Femur (tissue), 1 donor: ENCODE measurements at places on chromosomes 2 and 18.

- DNase-seq = no peak
Measured at GRCh38 chr2:12762976-12763375, 46.2 kb downstream of the TRIB2 start.

DNA sequence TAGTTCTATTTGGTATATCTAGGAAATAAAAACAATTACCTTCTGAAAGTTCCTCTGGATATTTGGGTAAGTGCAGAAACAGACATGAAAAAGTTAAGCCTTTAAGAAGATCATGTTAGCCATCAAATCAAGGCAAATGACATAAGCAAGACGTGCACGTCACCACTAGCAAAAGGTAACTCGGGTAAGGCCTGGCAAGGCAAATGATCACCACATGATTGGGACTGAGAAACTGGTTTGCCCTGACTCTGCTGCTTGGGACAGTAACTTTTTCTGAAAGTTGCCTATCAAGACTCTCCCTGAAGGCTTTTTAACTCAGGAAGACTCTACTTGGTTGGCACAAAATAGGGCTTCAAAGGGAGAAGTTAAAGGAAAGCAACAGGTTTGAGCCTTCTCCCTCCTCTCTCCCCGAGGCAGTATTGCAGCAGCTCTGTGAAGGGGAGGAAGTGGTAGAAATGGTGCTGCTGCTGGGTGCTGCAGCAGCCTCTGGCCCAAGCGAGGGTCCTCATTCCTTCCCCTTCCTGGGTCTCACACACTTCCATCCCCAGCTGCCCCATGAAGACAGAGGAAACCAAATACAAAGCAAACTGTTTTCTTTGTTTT is 17.1 kb upstream of the TMEM237 start:
- no peak for DNase-seq

GRCh38 chr2:178954049-178954448 is 95.9 kb downstream of the CCDC141 start:
- no peak for DNase-seq

- DNase-seq = no peak
Measured at GRCh38 chr2:170177950-170178781, at the start of gene MYO3B. TSS of gene MYO3B (plus strand) at chr2:170178147. CDS start at chr2:170178288, 141 bp downstream.

DNA sequence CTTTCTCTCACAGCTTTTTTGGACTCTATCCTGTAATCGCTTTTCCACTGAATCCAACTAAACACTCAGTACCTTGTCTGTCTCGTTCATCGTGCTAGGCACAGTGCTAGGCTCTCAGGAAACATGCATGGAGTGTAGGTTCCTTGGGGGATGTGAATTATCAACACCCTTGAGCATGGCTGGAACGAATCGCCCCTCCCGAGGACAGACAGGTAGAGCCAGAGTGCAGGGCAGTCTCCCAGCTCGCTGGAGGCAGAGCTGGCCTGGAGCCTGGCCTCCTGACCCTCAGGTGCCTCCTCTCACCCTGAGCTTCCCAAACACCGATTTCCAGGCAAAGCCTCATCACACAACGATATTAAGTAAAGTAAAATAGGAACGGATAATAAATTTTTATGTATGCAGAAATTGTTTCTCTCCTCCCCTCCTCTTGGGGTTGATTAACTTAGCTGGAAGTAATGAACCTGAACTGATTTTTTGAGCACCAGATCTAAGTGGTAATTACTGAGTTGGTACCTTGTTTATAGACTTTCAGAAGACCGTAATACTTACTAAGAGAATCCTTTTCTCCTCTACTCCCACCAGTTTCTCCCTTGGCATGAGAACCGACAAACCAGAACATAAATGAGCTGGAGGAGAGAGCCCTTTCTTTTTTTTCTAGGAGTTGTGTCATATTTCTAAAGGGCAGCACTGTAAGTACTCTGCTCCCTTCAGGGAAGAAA is 90.5 kb downstream of the MSH2 start:
- DNase-seq = no peak

DNA sequence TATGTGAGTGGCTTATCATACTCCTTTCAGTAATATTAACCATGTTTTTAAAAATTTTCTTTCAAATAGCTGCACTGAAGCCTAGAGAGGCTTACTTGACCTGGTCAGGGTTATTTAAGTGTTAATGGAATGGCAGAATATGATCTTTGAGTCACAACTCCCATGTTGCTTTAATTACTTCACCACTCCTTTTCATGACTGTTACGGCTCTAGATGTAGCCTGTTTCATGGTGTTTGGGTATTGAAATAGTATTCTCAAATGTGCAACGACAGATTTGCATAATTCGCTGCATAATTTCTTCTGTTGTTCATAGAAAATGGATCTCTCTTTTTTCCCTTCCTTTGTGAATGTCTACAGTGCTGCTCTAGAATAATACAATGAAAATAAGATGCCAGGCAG is 51.6 kb upstream of the PLA2R1 start:
- DNase-seq = no peak

DNA sequence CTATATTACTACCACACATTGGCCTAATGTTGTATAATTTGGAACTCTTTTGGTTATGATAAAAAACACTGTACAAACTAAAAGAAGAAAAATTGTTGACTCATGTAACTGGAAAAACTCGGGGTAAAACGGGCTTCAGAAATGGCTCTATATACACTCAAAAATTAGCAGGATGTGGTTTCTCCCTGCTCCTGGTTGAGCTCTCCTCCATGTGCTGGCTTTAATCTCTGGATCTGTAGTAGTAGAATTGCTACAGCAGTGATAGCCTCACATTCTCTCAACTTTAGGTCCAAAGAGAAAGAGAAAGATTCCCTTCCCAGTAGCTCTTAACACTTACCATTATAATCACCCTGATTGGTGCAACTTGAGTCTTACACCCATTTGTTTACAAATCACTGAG is 274.9 kb upstream of the GALNT5 start:
- no peak for DNase-seq

DNA sequence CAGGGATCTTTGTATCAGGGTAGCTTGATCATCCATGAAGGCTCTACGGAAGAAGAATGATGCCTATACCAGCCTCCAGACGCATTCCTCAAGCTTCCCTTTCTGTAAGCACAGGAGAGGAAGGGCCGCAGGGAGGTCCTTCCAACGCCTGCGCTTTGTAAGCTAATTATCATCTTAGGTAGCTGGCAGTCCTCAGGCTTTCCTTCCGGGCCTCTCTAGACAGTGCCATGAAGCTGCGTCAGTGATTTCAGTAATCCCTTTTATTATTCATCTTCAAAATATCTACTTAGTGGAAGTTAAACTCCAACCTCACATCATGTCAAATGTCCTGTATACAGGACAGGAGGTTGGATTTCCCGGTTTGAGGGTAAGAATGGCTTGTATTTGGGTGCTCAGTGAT is 92.3 kb downstream of the ETAA1 start:
- no peak for DNase-seq

DNA sequence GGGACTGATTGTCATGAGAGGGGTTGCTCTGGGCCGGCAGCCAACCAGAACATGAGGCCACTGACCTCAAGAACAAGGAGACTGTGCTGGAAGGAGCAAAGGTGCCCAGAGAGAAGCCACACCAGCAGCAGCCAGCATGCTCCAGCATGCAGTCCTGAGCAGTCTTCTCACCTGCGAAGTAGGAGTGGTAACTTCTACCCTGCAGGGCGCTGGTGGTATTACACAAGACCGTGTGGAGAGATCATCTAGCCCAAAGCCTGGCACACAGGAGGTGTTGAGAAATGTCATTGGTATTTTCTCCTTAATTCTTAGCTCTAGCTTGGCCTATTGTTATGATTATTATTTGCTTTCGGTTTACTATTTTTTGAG is 132.7 kb downstream of the TSN start:
- no peak for DNase-seq

DNA sequence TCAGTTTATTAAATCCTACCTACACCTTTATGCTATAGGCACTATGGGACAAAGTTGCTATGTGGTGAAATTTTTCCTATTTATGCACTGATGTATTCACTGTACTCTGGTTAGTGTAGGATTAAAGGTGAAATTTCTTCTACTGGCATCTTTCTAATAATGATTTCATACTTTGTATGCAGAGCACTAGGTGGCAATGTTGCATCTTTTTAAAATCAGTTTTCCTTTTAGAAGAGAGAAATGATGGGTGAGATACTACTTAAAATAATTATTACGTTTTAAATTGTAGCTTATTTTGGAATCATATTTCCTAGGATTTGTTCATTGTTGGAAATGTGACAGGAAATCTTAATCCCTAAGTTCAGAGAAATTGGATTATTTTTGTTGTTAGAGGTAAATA is 150.9 kb downstream of the CD8B2 start:
- DNase-seq = no peak

GRCh38 chr2:134711692-134712091 is 7.1 kb downstream of the TMEM163 start:
- no peak for DNase-seq

- no peak for DNase-seq
Measured at GRCh38 chr2:215680605-215681598, 245.0 kb upstream of the FN1 start.

DNA sequence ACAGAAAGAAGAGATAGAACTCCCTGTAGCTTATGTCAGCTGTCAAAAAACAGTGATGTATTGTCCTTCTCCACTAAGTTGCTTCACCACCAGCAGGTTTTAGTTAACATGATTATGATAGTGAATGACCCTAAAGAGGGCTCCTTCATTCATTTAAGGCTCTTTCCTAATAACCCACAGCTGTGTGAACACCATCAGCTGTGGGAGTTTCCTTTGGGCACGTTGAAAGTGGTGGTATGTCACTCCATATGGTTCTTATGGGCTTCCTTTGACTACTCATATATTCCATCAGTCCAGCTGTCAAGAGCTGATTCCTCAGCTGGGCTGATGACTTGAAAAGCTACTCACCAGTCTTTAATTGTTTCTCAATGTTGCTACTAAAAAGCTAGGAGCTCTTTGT is 210.3 kb downstream of the UBE2E3 start:
- no peak for DNase-seq

- DNase-seq = no peak
Measured at GRCh38 chr18:44392933-44393332, 287.8 kb upstream of the SETBP1 start.

DNA sequence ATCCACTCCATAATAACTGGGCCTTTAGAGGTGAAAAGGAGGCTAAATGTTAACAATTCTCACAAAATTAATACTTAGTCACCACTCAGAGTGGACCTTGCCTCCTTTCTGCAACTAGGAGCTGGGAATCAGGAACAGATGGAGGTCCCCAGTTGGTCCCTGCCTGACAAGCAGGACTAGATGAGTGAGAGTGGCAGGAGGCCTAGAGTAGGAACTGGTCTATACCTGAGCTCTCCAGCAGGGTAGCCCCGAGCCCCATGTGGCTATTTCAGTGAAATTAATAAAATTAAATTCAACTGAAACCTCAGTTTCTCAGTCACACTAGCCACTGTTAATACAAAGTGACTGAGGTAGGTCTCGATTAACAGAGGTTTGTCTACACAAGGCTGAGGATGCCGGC is 150.5 kb downstream of the MYO5B start:
- no peak for DNase-seq

DNA sequence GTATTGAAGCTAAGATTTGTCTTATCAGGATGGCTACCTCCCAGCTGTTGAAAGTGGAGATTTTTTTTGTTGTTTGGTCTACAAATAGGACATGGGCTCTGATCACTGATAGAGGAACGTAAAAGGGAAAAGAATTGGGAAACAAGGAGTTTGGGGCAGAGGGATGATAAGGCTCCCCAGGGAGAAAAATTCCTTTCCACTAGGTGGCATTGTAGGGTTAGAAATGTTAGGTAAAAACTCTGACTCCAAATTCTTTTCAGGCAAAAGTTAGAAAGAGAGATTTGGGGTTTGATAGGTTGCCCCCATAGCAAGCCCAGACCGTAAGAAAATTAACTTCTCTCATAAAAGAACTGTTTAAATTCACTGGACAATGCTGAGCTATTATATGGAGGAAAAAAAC is 19.8 kb downstream of the CMPK2 start:
- no peak for DNase-seq

GRCh38 chr2:8837795-8838140 is 355 bp upstream of the KIDINS220 start:
- DNase-seq = no peak

- peak; percentile 8 for DNase-seq
Measured at GRCh38 chr2:26605999-26606846, 34.9 kb downstream of the CIB4 start.

- no peak for DNase-seq
Measured at GRCh38 chr2:229176136-229176535, 95.0 kb downstream of the PID1 start.

DNA sequence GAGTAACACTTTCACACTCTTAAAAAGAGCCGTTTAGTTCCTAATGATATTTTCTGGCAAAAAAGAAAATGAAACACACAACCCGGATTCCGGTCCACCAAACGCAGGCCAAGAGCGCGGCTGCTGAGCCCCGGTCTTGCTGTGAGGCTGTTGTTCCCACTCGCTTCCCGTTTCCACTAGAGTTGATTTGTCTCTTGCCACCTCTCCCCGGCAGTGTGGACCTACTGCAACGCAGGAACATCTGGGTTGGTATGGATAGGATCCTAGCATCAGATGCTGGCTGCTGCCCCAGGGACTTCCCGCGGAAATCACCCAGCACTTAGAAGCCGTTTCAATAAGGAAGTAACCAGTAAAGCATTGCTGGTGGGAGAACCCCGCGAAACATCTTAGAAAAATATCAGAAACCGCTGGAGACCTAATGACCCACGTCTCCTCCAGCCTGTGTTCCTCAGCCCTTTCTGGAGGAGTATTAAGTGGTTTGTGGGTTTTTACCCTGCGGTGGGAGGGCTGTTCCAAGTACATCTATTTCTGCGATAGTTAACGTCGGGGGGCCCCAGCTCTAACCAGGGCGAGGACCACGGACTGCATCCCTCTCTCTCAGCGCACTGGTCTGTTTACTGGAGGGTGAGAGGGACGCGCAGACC is 939 bp downstream of the DOCK10 start:
- peak; percentile 59 for DNase-seq

DNA sequence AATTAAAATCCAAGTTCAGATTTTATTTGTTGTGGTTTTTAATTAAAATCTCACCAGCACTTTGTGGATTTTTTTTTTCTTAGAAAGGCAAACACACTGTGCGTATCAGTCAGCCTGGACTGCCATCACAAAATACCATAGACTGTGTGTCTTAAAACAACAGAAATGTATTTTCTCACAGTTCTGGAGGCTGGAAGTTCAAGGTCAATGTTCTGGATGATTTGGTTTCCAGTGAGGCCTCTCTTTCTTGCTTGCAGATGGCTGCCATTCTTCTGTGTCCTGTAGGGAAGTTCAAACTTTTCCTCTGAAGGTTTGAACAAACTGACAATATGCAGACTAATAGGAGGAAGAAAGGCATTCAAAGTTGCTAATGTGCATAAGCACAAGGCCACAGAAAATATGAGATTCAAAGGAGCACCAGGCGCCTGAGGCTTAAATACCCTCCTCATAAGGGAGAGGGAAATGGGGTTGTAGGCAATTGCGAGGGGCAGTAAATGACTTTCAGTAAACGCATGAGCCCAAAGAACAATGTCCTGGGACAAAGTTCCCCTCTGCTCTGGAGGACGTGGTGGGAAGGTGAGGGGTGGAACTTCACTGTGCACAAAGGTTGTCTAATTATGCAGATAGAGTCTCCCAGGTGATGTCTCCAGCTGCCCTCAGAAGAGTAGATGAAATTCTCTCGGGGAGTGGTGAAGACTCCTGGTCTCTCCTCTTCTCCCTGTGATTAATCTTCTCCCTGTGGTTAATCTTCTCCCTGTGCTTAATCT is 26.5 kb upstream of the KCNF1 start:
- no peak for DNase-seq
